Vagina (tissue), 2 donors: ENCODE measurements at places on chromosomes 16 and 17. TPM values are rescaled to one million over a fixed set of nuclear protein-coding genes. Genes with fewer than 3 reads are reported as not detected.
A peak's percentile ranks its signal among the peaks of the same experiment; 100 is the strongest.

GRCh38 chr17:1275205-1275961 is 4.1 kb upstream of the TRARG1 start:
- H3K27me3 ChIP-seq = no peaks in the 10 kb centered on the region
- H3K27ac ChIP-seq = no peak overlapping the region
- no peak for DNase-seq
- no peak overlapping the region for H3K4me3 ChIP-seq
- H3K36me3 ChIP-seq = no peaks in the 10 kb centered on the region
- H3K4me1 ChIP-seq = peaks cover 2% of the 10 kb centered on the region

GRCh38 chr16:4663777-4664465 is 29.4 kb upstream of the NUDT16L1 start:
- DNase-seq = no peak
- peaks cover 33% of the 10 kb centered on the region for H3K4me1 ChIP-seq
- H3K4me3 ChIP-seq = no peak overlapping the region
- H3K36me3 ChIP-seq = no peaks in the 10 kb centered on the region

DNA sequence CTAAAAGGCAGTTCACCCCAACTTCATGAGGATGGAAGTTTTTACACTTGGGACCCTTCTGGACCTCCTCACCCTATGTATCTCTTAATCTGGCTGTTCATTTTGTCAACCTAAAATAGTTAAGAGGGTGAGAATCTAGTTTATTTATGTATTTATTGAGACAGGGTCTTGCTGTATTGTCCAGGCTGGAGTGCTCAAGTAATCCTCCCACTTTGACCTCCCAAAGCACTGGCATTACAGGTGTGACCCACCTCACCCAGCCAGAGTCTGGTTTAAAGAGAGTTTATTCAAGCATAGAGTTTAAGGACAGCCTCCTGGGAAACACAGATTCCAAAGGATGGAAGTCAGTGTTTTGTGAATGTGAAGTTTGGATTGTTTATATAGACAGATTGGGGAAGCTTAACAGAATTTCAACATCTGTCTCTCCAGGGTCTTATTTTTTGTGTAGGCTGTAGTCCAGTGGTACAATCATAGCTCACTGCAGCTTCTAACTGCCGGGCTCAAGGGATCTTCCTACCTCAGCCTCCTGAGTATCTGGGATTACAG is 8.0 kb upstream of the APPBP2 start:
- H3K27ac ChIP-seq = no peak overlapping the region
- no peaks in the 10 kb centered on the region for H3K36me3 ChIP-seq
- DNase-seq = no peak
- no peak overlapping the region for H3K4me3 ChIP-seq

DNA sequence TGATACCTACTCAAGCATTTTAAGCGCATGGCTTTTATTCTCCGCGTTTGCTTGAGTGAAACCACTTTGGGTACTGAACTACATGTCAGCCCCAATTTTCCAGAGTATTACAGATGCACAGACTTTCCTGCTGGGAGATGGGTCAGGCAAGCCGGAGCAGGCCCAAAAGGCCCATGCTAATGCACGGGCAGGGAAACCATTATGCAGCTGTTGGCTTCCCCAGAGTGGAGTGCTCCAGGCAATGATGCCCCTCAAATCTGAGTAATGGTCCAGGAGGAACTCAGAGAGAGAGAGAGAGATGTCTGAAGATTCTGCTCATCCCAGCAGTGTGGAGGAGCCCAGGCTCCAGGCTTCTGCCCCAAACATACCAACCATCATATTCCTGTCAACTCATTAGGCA is 80.2 kb downstream of the CDH11 start:
- H3K4me1 ChIP-seq = peaks cover 9% of the 10 kb centered on the region
- no peak overlapping the region for H3K4me3 ChIP-seq
- no peak for DNase-seq
- H3K27me3 ChIP-seq = no peaks in the 10 kb centered on the region

- H3K27ac ChIP-seq = no peak overlapping the region
- no peaks in the 10 kb centered on the region for H3K4me1 ChIP-seq
- no peak for DNase-seq
- H3K4me3 ChIP-seq = no peak overlapping the region
- no peaks in the 10 kb centered on the region for H3K27me3 ChIP-seq
- no peaks in the 10 kb centered on the region for H3K36me3 ChIP-seq
Measured at GRCh38 chr16:61858988-61859387, 177.2 kb downstream of the CDH8 start.

DNA sequence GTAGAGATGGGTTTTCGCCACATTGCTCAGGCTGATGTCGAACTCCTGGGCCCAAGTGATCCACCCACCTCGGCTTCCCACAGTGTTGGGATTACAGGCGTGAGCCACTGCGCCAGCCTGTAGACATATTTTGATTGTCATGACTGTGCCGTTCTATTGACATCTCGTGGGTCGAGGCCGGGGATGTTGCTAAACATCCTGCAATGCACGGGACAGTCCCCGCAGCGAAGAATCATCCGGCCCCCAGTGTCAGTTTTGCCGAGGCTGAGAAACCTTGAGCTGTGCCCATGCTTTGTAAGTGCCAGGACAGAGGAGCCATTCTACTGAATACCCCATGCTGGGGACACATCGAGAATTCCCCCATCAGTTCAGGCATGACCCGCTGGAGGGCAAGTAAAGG is 69.1 kb upstream of the GSE1 start:
- DNase-seq = no peak
- no peaks in the 10 kb centered on the region for H3K27me3 ChIP-seq
- H3K27ac ChIP-seq = no peak overlapping the region
- no peak overlapping the region for H3K4me3 ChIP-seq

DNA sequence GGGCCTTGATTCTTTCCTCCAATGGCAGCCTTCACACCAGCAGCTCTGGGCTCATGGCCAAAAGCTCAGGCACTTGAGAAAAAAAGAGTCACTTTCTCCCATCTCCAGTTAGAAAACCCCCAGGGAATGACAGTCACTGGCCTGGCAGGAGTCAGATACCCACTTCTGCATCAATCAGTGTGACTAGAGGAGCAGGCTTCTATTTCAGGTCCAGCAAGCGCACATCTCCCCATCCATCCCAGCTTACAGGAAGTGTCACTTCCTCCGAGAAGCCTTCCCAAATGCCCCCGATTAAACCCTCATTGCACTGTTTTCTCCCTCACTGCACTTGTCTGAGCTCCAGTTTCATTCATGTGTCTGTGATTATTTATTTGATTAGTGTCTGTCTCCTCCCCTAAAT is 30.4 kb upstream of the CCL1 start:
- no peaks in the 10 kb centered on the region for H3K36me3 ChIP-seq
- no peak overlapping the region for H3K27ac ChIP-seq
- no peak for DNase-seq

DNA sequence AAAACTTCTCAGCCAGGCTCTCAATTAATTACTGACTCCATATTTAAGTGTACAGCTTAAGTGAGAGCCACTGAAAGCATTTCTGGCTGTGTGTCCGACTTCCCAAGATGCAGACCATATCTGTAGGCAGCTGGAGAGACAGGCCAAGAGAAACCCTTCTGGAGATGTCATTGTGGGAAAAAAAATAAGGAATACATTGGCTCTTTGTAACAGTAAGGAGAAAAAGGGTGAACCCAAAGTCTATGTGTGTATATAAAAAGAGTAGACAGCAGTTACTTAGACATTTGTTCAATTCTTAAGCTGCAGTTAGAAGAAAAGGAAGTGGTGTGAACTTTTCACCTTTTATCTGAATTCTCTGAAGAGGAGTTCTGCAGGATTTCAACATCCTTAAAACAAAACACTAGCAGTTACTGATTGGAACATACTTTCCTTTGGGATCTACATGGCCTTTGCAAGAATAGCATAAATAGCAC is 21.7 kb downstream of the FAM117A start:
- no peak for DNase-seq
- H3K27ac ChIP-seq = peak overlapping the region; percentile 80
- H3K27me3 ChIP-seq = no peaks in the 10 kb centered on the region
- H3K36me3 ChIP-seq = no peaks in the 10 kb centered on the region
- H3K4me3 ChIP-seq = no peak overlapping the region
- peaks cover 54% of the 10 kb centered on the region for H3K4me1 ChIP-seq

DNA sequence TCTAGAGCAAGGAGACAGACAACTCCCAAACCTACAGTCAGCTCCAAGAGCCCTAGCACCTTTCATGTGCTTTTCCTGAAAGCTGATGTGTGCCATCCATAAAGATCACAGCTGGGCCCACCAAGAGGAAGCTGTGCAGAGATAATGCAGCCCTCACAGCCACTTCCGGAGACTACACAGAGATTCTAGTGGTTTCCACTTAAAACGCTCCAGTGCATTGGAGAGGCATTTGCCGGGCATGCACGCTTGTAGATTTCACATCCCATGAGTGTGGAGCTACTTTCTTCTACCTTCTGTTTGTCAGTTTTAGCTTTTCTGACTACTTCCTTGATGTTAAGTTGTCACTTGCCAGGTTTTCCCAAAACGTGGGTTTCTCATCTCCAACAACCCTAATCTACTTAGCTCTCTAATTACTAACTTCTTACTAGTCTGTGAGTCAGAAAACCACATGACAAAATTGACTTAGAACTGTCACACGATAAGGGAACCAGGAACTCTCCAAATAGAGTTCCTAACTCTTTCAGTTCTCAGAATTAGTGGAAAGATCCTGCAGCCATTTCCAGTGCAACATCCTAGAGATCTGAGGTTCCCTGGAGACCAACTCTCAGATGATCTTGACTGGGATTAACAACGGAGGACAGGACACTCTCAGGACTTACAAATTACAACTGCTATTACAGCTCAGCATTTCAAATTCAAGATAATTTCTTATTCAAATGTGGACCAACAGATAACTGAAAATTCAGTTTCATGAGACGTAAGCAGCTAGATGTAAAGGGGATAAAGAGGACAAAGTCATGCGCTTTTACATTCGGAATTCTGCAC is 28.6 kb downstream of the PMP22 start:
- H3K27ac ChIP-seq = no peak overlapping the region
- no peaks in the 10 kb centered on the region for H3K27me3 ChIP-seq
- H3K36me3 ChIP-seq = peaks cover 70% of the 10 kb centered on the region
- H3K4me1 ChIP-seq = peaks cover 68% of the 10 kb centered on the region
- no peak for DNase-seq

Gene HES7
- not detected for total RNA-seq

Gene SCGB1C2
- not detected for total RNA-seq

Gene FA2H
- total RNA-seq = not detected

Gene ZNF267
- 14.2 TPM for total RNA-seq
